Activated CD8-positive, alpha-beta T cell treated with anti-CD3 and anti-CD28 coated beads, Interleukin-2, amount 10 ng/mL, durations not matched to agents 7 days and 5 days (primary cell): ENCODE measurements at places on chromosomes 1 and 21.

DNA sequence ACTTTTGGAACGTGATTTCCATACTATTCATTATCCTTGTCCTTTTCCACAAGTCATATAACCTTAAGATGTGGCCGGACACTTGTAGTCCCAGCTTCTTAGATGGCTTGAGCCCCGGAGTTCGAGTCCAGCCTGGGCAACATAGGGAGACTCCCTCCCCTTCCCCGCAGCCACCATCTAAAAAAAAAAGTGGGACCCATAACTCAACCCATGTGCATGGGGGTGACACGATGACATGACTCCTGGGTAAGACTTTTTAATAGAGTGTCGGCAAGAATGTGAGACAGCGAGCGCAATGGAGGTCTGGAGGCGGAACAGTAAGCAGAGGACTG is 25.7 kb downstream of the MIA3 start:
- H3K27ac ChIP-seq: peak overlapping the region; percentile 95
- peak overlapping the region; percentile 97 for H3K4me3 ChIP-seq

GRCh38 chr1:46580140-46580903 is 23.7 kb downstream of the MKNK1 start:
- peak overlapping the region; percentile 98 for H3K27ac ChIP-seq
- peaks cover 61% of the 10 kb centered on the region for H3K4me1 ChIP-seq
- no peak overlapping the region for H3K4me3 ChIP-seq
- peaks cover 70% of the 10 kb centered on the region for H3K36me3 ChIP-seq
- no peaks in the 10 kb centered on the region for H3K27me3 ChIP-seq

DNA sequence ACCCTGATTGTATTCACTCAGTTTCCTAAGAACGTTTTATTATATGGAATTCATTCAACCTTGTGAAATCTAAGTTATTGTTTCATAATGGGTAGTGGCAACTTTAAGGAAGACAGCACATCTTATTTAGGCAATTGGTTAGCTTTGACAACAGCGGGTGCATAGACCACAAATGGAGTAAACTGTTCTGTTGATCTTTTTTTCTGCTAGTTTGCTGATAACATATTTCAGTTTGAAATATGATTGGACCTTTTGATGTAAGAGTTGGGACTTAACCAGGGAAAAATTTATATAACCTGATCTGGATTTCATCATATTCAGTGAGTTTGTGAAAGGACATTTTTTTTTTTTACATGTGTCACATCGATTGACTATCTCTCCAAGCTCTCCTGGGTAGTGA is 151.7 kb downstream of the HLX start:
- H3K4me3 ChIP-seq: no peak overlapping the region
- H3K36me3 ChIP-seq: no peaks in the 10 kb centered on the region
- H3K27ac ChIP-seq: no peak overlapping the region
- DNase-seq: no peak
- H3K27me3 ChIP-seq: peaks cover 2% of the 10 kb centered on the region

- H3K4me1 ChIP-seq: no peaks in the 10 kb centered on the region
- no peak for DNase-seq
- no peaks in the 10 kb centered on the region for H3K27me3 ChIP-seq
- H3K4me3 ChIP-seq: no peak overlapping the region
- no peaks in the 10 kb centered on the region for H3K36me3 ChIP-seq
Observed at GRCh38 chr1:209382231-209383100, 201.0 kb upstream of the CAMK1G start.

GRCh38 chr1:31243501-31244286 is 4.0 kb upstream of the NKAIN1 start:
- H3K27ac ChIP-seq: no peak overlapping the region
- peaks cover 20% of the 10 kb centered on the region for H3K4me1 ChIP-seq
- no peak overlapping the region for H3K4me3 ChIP-seq
- no peak for DNase-seq
- H3K27me3 ChIP-seq: peaks cover 16% of the 10 kb centered on the region
